Left forelimb (tissue), 1 donor: ENCODE measurements at places on chromosomes 6 and 20.

DNA sequence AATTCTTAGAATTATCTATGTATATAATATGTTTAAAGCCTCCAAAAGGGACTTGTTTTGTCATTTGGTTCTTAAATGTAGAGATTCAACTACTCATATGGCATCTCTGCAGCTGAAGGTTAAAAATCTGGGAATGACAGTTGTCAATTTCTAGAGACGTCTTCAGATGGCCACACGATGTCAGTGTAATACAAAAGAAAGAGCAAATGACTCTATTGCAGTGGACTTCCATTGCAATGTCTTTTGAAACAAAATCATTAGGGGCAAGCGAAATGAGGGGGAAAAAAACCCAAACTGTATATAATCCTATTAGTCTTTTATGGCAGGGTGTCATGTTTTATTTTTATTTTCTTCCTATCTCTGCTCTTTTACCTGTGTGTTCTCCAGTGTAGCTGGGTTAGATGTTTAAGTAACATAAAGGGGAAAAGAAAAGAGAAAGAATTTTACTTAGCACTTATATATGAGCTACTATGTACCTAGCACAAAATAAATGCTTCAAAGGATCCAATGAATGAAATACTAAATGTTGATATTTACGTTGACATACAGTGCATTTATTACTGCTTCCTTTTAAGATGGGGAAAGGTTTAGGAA, 26.2 kb downstream of the CCN2 start:
- no peak for DNase-seq

DNA sequence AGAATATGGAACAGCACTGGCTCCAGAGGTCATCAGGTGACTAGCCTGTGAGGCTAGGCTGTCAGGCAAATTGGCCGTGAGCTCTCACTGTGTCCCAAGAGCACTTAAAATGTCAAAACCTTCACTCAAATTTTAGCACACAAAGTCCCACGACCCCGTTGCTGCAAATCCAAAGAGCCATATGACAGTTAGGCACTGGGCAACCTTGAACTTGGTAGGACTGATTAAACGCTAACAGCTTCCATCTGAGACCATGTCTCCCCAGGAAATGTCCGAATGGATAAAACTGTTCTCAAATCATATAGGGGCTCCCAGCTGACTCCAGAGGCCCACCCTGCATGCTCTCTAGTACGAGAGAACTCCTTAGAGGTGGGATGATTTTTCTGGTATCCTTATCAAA, 196.6 kb downstream of the PHACTR1 start:
- no peak for DNase-seq

DNA sequence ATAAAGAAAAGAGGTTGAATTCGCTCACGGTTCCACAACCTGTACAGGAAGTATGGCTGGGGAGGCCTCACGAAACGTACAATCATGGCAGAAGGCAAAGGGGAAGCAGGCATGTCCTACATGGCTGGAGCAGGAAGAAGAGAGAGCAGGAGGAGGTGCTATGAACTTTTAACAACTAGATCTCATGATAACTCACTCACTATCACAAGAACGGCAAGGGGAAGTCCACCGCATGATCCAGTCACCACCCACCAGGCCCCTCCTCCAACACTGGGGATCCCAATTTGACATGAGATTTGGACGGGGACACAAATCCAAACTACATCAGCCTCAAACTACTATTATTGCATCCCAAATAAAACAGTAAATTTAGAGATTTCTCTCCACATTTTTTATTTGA, 53.6 kb upstream of the CST7 start:
- no peak for DNase-seq

DNA sequence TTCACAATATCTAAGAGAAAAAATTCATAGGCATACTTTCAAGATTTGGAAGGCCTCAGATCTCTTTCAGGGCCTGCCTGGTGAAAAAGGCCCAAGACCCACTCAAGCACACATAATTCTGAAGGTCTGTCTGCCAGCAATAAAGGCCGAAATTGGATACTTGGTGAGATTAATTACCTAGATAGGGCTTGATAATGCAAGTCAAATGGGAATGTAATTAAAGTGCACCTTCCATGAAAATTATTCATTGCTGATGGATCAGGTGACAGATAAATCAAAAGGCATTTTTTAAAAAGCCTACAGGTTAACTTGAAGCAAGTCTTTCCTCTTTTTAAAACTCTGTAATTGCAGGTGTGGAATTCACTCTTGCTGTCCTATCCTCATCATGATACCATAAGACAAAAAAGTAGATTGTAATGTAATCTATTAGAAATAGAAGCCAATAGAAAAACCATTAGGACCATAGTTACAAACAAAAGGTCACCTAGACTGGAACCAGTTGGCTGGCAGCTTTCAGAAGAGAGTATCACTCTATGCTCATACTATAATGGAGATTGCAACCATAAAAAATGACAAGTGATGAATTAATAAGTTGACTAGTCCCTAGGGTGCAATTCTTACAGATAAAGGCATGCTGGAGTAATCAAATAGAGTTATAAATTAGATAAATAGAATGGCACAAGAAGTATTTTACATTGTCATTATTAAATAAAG, 77.3 kb downstream of the EPHA7 start:
- no peak for DNase-seq

DNA sequence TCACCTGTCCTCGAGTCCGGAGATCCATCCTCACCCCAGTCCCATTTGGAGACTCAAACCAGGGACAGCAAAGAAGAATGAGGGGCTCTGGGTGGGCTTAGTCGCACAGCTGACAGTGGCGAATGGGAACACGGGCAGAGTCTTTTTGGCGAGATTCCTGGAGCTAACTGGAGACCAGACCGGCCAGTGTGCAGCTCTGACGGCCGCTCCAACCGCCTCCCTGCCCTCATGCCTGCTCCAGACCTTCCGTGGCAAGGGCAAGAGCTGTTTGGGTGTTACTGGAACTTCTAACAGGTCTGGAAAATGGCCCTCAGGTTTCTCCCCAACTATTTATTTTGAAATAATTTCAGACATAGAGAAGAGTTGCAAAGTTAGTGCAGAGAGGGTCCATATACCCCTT, 75.6 kb downstream of the IRF4 start:
- no peak for DNase-seq

- DNase-seq: no peak
These were observed 59.0 kb upstream of the TPD52L1 start for GRCh38 chr6:125094563-125094962.

DNA sequence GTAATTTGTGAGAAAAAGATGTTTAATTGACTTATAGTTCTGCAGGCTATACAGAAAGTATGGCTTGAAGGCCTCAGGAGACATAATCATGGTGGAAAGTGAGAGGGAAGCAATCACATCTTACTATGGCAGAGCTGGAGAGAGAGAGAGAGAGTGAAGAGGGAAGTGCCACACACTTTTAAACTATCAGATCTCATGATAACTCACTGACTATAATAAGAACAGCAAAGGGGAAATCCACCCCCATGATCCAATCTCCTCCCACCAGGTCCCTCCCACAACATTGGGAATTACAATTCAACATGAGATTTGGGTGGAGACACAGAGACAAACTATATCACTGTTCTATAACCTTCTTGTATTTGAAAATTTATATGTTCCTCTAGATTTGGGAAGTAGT, 117.2 kb upstream of the BMP5 start:
- DNase-seq: no peak

DNA sequence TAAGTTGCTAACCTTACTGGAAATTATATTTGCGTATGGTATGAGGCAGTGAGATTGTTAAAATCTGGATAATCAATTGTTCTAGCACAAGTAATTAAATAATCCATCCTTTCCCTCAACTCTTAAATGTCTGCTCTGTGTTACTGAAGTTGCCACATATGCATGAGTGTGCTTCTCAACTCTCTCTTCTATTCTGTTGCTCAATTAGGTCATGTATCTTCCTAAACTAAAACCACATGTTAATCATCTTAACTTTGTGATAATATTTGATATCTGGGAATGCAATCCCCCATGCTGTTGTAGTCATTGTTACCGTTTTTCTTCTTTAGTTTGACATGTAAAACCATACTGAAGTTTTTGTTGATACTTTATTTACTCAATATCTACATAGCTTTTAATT, 63.5 kb upstream of the STMND1 start:
- DNase-seq: no peak
